ENCODE measurements at places on chromosomes 4 and X. TPM values are rescaled to one million over a fixed set of nuclear protein-coding genes. Genes with fewer than 3 reads are reported as not detected.

The ODAPH gene
- not detected for total RNA-seq

DNA sequence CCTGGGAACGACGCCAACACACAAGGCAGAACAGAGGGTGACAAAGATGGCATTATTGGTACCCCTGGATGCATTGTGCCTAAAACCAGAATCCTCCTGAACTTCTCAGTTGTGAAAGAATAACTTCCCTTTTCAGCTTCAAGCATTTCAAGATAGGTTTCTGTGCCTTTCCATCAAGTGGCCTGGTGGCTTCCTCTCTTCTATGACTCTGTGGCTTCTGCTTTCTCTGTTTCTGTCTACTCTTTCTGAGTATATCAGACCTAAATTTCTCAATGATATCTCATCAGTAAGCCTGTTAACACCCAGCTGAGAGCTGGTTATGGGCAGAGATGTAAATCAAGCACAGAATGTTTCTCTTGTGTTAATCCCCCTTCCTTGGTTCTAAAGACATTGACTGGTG lies 21.4 kb upstream of the FAM9B start:
- DNase-seq: no peak

- no peak for DNase-seq
Measured at GRCh38 chrX:1531096-1531890, 5.7 kb downstream of the P2RY8 start.

GRCh38 chr4:168273838-168274237 lies 44.7 kb downstream of the DDX60 start:
- no peak for DNase-seq

GRCh38 chr4:177124349-177125064 lies 185.2 kb upstream of the NEIL3 start:
- DNase-seq: no peak

The SLC9B1 gene
- 1.7 TPM for total RNA-seq

DNA sequence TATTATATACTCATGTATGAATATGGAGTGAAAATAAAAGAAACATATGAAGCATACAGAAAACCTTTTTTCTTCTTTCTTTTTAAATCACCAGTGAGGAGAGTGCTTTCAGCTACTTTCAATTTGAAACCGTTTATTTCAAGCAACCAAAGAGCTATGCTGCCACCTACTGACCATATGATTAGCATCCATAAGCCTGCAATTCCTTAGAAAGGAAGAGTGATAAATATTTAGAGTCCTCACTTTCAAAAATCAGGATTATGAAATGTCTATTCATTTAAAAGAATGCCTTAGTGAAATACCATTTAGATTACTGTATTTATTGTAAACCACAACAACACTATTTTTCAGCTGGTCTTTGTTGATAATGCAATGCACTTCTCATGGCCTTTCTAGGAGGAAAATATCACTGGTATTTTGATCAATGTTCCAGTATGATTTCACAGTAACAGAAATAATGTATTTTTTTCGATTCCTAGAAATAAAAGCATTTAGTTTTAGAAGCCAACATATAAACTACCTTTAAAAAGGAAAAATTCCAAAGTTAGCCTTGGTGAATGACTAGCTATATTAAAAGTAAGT lies 667.6 kb downstream of the PCDH18 start:
- DNase-seq: peak; percentile 54

DNA sequence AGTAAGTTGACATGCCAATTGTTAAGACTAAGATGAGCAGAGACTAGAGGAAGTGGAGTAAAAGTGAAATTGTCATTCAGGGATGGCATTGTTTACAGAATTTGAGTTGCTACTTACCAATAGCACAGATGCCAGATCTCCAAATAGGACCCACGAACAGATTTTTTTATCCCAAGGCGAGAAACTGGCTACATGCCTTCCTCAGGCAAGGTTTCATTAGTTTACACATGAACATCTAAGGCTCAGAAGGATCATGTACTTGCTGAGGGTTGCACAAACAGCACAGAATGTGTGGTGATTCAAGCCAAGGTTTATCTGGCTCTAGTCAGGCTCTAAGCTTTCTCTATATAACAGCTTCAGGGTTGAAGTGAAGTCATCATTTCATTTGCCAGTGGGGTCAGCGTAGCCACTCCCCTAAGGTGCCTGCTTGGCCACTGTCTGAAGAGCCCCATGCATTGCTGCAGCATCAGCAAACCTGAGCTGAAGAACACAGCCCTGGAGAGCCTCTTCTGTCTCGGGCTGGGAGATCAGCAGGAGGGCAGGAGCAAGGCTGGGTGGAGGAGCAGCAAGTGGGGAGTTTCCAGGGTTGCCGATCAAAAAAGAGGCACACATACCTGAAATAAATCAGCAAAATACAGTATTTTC lies 193.0 kb upstream of the LCORL start:
- DNase-seq: no peak

GRCh38 chr4:169621731-169622492 lies 1.5 kb downstream of the CLCN3 start:
- no peak for DNase-seq

DNA sequence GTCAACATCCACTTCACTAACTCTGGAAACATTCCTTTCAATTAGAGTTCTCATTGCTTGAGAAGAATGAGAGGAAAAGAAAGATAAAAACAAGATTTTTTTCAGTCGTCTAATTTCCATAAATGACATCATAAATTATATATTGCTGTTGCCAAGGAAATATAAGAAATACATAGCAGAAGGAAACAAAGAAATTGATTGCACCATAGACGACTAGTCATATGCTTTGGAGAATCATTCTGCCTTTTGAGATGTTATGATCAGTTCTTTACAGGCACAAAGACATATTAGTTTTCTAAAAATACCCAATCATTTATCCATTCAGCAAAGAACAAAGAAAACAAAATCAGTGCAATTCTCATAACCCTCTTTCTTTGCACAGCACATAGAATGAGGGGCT lies 672 bp upstream of the C1QTNF7 start:
- DNase-seq: no peak
